ENCODE measurements at places on chromosomes 6 and 20.

DNA sequence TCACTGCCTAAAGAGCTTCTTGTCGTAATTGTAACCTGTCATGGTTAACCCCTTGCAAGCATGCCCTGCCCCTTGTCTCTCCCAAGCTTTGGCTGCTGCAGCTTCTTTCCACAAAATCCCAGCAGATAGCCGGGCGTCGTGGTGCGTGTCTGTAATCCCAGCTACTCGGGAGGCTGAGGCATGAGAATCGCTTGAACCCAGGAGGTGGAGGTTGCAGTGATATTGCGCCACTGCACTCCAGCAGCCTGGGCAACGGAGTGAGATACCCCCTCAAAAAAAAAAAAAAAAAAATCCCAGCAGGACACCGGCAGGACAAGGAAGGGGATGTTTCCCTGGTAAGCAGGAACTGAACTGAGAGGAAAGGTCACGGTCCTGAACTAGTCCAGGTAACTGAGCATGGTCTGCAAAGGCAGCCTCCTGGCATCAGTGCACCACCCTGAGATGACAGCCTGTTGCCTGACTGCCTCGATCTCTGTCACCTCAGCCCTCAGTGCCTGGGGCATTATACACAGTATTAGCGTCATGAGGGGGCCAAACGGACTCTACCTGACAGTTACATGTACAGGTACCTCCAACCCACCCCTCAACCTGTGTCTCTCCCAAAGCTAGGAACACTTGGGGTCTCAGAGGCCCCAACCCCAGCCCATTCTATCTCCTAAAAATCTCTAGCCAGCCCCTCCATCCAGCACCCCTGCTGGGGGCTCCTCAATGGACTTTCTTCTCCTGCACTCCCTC lies 1.8 kb downstream of the LZTS3 start:
- no peak for DNase-seq

DNA sequence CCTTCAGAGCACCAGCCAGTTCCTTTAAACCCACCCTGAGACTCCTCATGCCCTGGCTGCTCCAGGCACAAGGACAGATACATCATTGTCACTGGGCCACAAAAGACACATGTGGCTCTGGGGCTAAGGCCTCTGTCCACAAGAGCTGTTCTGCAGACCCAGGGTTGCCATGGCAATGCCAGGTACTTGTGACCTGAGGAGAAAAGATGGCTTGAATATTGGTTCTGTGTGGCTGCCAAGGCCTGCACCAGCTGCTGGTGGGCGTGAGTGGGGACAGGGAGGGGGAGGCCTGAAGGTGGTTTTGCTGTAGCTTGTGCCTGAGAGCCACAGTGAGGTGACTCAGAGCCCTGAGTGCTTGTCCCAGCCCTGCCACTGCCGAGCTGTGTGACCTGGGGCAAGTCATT lies 31.8 kb downstream of the SAYSD1 start:
- DNase-seq, result no peak

DNA sequence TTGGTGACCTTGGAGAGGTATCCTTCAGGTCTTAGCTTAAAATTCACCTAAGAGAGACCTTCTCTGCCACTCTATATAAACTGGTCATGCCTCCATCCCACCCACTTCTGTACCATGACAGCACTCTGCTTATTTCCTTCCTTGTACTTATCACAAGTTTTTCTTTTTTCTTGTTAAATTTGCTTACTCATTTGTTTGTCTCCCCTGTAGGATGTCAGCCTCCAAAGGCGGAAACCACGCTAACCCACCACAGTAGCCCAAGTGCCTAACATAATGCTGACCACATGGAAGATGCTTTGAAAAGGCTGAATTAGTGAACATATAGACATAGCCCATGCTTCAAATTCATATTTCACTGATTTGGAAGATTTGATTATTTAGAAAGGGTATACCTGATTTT lies 5.4 kb downstream of the BMP6 start:
- DNase-seq, result no peak

DNA sequence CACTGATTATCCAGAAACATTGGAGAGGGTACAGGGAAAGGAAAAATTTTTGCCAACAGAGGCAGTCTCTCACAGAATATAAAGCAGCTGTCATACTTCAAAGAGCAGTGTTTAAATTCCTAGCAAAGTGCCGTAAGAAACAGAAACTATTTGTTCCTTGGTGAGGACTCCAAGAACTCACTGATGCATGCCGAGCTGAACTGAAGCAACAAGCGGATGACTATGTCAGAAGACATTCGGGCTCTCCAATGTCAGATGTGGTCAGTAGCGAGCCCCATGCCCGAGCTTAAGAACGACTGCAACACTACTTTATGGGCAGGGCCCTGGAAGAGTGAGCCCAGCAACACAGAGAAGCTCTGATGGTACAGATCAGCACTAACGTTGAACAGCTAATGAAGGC lies 54.7 kb downstream of the OR2B6 start:
- no peak for DNase-seq

GRCh38 chr6:70663881-70664466 lies 3.7 kb upstream of the SMAP1 start:
- DNase-seq, result no peak

DNA sequence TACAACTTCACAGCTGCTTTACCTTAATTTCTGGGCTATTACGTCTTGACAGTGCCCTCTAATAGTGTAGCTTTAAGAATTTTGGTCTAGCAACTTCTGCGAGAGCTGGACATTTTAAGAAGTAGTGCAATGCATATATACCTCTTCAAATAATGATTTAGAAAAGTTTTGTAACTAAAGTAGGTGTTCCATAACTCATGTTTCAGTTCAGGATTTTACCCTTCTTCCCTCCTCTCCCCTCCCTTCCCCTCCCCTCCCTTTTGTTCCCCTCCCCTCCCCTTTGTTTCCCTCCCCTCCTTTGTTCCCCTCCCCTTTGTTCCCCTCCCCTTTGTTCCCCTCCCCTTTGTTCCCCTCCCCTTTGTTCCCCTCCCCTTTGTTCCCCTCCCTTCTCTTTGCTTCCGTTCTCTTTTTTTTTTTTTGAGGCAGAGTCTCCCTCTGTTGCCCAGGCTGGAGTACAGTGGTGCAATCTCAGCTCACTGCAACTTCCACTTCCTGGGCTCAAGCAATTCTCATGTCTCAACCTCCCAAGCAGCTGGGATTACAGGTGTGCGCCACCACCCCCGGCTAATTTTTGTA lies 28.8 kb upstream of the TRAM2 start:
- no peak for DNase-seq

DNA sequence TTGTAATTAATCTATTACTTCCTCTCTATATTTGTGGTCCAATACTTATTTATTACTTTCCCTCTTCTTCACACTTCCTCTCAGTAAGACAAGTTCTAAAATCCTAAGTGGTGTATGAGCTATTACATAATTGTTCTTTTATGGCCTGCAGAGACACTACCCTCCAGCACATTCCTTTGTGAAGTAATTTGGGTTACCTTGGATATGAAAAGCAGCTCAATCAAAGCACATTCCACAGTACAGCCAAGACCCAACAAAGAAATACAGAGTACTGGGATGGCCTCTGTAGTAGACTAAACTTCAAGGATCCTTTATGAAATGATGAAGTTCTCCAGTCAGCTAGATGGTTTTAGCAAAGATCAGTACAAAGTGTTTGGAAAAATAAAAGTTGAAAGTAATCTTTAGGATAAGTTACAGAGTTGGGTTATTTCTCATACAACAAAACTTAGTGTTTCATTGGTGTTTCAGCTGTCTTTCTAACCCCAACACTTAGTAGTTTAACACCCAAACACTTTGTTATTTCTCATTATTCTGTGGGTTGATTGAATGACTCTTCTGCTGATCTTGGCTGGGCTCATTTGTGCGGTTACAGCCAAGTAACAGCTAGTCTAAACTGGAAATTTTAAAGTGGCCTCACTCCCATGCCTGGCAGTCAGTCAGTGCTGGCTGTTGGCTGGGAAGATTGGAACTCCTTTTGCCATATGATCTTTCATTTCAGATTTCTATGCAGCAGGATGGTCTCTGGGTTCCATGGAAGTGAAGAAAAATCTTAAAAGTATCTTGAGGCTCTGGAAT lies 161.5 kb upstream of the POU3F2 start:
- no peak for DNase-seq

DNA sequence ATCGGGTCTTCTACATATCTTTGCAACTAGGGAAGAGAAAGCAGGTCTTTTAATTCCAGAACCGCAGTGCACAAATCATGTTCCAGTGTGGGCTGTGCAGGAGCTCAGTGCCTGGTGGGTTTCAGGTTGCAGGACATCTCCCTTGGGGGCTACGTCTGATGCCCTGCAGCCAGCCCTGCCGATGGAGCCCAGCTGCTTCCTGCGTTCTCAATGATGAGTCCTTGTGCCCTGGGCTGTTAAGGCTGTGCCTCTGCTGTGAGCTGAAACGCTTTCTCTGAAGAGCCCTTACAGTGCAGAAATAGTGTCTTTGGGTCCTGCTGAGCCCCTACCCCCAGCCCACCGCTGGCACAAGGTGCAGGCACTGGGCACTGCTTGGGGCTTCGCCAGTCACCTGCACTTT lies 192.9 kb downstream of the SYNDIG1 start:
- DNase-seq, result no peak

- no peak for DNase-seq
These were observed 163.6 kb downstream of the SYNDIG1 start for GRCh38 chr20:24633026-24633425.

GRCh38 chr6:31657406-31658157 lies 1.9 kb downstream of the APOM start:
- DNase-seq, result no peak

GRCh38 chr6:48429021-48429420 lies 318.0 kb upstream of the PTCHD4 start:
- DNase-seq, result no peak

- DNase-seq, result no peak
These were observed 5.3 kb upstream of the PCK1 start for GRCh38 chr20:57555457-57556184.

- DNase-seq, result no peak
These were observed 190.4 kb upstream of the MCHR2 start for GRCh38 chr6:100184473-100184872.

Data from left lung (tissue), 14 donors.